ENCODE measurements at places on chromosomes 5 and 9.

- no peak for DNase-seq
Observed at GRCh38 chr5:142659405-142659804, 26.5 kb downstream of the FGF1 start.

DNA sequence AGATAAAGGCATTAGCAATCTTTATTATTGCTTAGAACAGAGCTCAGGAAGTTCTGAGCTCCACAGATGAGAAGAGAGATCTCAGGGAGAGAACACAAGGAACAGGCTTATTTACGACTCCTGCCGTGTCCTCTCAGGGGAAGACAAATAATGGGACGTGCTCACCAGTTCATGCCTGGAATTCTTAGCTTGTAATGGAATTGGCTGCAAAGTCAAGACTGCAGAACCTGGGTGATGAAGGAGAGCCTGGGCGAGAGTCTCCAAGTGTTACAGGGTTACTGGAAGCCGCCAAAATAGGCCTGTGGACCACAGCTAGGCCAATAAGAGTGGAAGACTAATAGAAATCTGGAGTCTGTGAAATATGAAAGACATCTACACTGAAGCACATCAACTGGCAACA is 174.5 kb upstream of the ADAMTSL1 start:
- DNase-seq = no peak

GRCh38 chr9:444528-444927 is 229.9 kb downstream of the DOCK8 start:
- no peak for DNase-seq

DNA sequence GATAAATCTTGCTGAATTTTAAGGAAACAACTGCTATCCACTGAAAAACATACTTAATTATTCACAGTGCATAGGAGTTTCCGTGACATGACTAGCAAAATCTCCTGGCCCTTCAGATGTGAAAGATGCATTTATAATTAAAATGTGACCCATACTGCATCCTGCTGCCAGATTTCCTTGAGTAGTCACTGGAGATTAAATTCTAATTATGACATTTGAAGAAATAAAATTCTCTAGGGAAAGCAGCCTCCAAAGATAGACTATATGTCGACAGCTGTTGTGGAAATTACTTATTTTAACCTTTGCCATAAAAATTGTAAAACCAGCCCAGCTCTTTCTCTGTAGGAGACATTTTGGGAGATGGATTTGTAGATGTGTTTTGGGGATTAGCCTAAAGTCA is 193.6 kb upstream of the SMC2 start:
- DNase-seq = no peak

- DNase-seq = no peak
Observed at GRCh38 chr9:90616806-90617205, 25.8 kb downstream of the DIRAS2 start.

DNA sequence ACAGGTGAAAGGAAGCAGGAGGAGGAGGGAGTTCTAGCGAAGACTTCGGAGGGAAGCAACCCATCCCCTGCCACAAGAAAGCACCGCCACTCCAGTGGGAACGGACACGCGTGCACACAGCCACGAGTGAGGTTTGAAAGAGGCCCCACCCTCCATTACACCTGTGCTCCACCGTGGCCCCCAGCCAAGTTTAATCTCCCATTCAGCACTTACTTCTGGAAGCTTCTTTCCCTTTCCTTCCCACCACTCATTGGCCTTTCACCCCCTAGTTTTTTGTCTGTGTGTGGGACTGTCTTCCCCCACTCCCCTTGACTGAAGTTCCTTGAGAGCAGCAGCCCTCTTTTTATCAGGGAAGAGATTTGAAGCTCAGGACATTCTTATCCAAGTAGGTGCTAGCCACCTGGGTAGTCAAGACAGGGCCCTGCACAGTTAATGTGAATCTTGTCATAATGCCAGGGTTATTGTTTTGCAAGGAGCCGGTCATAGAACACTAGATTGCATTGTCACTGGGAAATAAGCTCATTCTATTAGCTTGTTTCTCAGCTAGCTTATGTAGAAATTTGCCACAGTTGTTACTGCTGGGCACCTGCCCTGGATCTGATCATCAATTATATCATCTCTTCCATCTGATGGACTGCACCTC is 256.0 kb downstream of the DOCK8 start:
- DNase-seq = peak; percentile 13

DNA sequence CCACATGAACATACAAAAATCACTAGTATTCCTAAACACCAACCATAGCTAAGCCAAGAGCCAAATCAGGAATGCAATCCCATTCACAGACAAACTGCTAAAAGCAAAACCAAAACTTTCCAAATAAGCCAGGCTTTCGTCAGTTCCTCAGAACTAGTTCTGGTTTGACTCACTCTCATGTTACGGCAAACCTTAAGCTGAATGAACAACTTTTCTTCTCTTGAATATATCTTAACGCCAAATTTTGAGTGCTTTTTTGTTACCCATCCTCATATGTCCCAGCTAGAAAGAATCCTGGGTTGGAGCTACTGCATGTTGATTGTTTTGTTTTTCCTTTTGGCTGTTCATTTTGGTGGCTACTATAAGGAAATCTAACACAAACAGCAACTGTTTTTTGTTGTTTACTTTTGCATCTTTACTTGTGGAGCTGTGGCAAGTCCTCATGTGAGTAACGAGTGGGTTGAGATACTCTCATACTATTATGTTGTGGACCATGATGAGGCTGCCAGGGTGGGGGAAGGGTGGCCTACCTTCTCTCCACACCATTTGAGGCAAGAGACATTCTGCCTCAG is at the start of gene PDCD1LG2:
TSS of gene PDCD1LG2 (plus strand) at position 172 of the 572 bp plus-strand sequence. CDS start 12,016 bp downstream, outside the sequence.
- peak; percentile 94 for DNase-seq

DNA sequence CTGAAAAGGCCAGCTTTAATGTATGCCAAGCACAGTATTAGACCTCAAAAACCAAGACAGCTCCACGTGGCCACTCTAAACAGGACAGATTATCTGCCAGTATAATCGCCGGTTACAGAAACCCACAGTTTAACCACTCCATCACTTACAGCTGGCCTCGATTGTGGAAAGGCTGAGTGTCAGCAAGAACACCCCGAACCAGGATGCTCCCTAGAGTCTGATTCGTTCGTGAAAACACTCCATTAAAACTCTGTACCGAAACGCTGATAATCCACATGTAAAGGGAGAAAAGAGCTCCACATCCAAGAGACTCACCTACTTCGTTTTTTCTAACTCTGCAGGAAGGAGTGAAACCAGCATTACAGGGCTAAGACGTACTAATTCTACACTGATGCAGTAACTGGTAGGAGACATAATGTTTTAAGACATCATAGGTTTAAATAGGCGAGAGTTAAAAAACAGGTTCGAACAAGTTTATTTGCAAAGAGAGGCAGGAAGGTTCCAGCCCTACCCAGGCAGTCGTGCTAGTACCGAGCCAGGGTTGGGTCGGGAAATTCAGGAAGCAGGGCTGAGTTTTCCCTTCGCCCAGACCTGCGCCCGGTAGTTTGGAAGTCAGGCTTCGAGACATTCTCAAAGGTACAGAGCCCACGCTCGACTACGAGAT is 949 bp downstream of the SERINC5 start:
- DNase-seq = no peak

GRCh38 chr5:78808380-78808779 is 159.8 kb upstream of the LHFPL2 start:
- no peak for DNase-seq

DNA sequence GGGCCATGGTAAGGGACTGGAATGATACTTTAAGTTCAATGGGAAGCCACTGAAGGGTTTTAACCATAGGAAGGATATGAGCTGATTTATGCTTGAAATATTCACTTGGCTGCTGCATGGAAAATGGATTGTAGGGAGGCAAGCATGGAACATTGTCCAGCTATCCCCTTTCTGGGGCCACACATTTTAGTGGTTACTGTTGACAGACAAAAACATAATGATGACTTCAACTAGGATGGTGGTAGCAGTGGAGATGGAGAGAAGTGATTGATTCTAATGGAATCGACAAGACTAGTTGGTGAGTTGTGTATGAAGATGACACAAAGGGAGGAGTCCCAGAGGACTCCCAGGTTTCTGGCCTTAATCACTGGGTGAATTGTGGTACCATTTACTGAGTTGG is 6.2 kb upstream of the FCHSD1 start:
- DNase-seq = no peak
